ENCODE measurements at places on chromosomes 4 and X.

DNA sequence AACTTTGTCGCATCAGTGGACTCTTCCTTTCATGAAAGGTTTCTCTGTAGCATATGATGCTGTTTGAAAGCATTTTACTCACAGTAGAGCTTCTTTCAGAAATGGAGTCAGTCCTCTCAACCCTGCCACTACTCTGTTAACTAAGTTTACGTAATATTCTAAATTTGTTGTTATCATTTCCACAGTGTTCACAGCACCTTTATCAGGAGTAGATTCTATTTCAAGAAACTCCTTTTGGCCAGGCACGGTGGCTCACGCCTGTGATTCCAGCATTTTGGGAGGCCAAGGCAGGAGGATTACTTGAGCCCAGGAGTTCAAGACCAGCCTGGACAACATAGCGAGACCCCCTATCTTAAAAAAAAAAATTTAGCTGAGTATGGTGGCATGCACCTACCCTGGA lies 90.0 kb downstream of the KDM6A start:
- no peak for DNase-seq

DNA sequence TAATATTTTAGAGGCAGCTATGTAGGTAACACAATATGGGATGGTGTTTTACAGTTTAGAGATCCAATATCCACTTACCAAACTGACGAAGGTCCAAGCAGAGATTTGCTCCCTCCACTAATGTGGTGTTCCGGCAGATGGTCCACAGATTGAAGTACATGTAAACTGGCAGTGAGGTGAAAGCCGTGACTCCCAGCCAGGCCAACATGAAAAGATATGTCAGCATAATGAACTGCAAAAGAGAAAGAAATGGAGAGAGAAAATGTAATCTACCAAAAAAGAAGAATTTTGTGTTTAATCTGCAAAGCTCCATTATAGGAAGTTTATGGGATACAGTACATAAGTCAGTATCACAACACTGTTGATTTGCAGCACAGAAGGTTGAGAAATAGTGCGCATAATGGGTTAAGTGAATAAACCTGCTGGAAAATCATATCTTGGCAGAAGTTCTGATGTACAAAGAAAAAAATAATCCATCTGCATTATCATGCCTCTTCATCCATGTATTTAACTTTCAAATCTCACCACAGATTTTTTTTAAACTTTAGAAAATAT lies 160.2 kb downstream of the GPM6A start:
- no peak for DNase-seq

DNA sequence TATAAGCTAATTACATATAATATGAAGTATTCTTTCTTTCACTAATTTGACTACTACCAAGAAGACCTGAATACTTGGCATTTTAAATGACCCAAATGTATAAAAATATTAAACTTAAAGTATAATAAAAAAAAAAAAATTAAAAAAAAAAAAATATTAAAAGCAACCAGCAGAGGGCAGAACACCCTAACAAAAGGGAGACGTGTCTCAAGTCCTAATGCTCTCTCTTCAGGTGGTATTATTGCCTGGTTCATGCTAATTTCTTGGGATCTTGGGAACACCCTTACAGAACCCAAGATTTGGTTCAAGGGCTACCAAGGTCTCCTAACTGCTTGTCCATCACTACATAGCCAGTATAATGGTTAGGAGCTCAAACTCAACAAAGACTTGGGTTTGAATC lies 754.8 kb downstream of the RAB28 start:
- no peak for DNase-seq

- DNase-seq: peak; percentile 75
These were observed at the start of gene REST for GRCh38 chr4:56907489-56908205. Gene REST (plus strand): TSS chr4:56907900. CDS start chr4:56910639, 2,739 bp downstream.

GRCh38 chr4:153153339-153153871 lies 50.8 kb upstream of the TRIM2 start:
- peak; percentile 50 for DNase-seq

DNA sequence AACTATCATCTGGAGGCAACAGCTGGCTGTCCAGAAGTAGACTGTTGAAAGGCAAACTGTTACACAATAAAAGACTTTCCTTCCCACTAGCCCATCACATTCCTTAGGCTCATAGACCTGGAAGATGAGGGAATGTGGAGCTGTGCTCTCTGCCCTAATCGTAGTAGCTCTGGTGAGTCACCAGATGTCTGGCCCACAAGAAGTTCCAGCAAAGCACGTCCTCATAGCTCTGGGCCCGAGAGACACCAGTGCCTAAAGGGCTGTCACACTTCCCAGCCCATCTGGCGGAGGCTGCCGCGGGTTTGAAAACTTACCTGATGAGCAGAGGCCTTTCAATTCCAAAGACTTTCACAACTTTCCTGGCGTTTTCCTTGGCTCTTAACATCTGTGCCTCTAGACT lies 81.7 kb upstream of the STOX2 start:
- no peak for DNase-seq

- no peak for DNase-seq
These were observed 420.3 kb downstream of the PDHA2 start for GRCh38 chr4:96260064-96260682.

DNA sequence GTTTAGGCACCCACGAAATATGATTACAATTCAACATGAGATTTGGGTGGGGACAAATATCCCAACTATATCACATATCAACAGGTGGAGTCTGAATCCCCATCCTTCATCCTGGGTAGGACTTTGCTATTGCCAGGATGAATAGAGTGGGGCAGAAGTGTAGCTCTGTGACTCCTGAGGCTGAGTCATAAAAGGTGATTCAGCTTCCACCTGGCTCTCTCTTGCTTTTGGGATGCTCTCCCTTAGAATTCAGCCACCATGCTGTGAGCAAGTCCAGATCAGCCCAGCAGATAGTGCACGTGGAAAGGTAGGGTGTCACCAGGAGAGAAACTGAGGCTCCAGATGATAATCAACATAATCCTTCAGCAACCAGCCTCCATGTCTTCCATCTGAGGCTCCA lies 193.8 kb upstream of the BCOR start:
- DNase-seq: no peak

- no peak for DNase-seq
These were observed 304.2 kb downstream of the ARHGAP24 start for GRCh38 chr4:85779165-85779564.

DNA sequence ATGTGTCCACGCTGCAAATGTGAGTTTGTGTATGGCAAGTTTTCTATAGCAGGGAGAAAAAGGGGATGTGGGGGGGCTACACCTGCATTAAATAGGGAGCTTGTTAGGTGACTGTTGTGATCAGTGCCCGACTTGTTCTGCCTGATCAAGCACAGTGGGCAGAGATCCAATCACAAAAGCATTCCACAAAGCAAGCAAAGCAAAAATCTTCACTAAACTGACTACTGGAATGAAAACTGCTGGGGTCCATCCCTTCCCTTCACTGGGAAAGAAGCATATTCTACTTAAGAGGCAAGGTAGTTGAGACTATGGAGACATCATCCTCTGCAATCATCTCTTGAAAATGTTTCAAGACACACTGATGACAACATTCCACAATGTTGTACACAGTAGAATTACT lies 5.2 kb downstream of the IRS4 start:
- DNase-seq: no peak
